ENCODE measurements at places on chromosomes 7 and 10.

DNA sequence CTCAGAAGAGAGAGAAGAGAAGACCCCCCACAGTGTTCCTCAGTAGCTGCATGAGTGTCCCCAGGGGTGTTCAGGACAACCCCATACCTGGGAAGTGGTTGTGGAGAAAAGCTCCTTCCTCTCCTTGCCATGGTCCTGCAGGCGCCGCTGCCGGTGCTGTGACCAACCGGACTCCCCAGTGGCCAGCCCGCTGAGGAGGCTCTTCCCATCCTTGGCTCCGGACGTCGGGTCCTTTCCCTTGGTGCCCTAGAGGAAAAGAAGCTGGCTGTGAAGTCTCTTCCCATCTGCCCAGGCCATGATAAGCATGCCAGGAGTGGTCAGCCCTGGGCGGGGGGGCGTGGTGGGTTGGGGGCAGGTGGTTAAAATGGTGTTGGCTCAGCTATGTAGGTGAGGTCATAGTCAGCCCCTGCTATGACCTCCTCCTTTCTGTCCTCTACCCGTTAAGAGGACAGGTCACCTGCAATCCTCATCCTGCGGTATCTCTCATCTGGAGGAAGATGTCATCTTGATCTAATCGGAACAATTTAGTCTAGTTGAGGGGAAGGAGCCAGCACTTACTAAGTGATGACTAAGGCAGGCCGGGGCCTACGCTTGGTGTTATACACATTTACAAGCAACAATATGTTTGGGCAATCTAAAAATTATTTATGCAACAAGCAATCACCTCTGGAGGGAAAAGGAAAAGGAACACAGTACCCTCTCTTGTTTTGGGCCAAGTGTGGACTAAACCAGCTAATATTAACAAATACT lies 13.2 kb downstream of the WDR91 start:
- DNase-seq: no peak

GRCh38 chr7:74275401-74275881 lies 13.8 kb upstream of the CLIP2 start:
- no peak for DNase-seq

- DNase-seq: no peak
Measured at GRCh38 chr7:87759501-87759900, 116.7 kb downstream of the SLC25A40 start.

GRCh38 chr7:41869091-41869490 lies 166.2 kb upstream of the INHBA start:
- no peak for DNase-seq

- no peak for DNase-seq
Measured at GRCh38 chr7:19574131-19574530, 134.7 kb downstream of the POLR1F start.

- DNase-seq: no peak
Measured at GRCh38 chr7:45892407-45893035, 4.2 kb downstream of the IGFBP1 start.

DNA sequence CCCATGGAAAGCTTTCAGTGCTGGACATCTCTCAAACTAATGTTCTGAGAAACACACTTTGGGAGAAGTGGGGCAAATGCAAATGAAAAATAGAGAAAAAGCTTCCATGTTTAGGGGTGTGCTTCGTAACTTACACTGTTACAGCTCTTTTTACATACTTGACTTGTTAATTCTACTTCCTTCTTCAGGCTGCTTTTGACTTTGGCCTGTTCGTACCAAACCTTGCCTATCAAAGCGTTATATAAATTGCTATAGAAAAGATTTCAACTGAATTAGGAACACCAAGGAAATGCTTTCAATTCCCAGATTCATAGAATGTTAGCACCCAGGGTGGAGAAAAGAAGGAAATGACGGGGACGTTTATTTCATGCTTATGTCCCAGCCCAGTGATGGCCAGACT lies 140.8 kb upstream of the PRR15 start:
- no peak for DNase-seq

GRCh38 chr7:151518105-151518946 lies 1.4 kb downstream of the RHEB start:
- peak; percentile 60 for DNase-seq

DNA sequence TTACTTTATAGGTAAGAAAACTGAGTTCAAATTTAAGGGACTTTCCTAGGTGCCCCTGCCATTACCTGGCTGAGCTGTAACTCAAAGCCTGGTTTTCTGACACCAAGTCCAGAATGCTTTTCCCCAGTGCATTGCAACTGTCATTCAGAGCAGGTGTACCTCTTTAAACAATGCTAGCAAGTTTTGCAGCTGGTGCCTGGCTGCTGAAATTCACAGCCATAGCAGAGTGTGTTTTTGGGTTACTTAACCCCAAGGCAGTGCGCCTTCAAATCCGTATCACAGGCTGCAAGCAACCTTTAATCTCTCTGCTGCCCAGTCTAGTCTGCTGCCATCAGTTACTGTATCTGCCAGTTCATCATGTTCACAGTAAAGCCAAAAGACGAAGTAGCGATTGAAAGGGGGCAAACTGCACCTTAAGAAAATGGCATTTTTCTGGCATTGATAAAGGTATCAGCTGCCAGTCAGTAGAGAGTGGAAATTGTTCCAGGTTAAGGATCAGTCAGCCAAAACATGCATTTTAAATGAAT lies 265.4 kb downstream of the CSTF2T start:
- no peak for DNase-seq
